ENCODE measurements at places on chromosomes 5 and 9. TPM values are rescaled to one million over a fixed set of nuclear protein-coding genes. Genes with fewer than 3 reads are reported as not detected.

DNA sequence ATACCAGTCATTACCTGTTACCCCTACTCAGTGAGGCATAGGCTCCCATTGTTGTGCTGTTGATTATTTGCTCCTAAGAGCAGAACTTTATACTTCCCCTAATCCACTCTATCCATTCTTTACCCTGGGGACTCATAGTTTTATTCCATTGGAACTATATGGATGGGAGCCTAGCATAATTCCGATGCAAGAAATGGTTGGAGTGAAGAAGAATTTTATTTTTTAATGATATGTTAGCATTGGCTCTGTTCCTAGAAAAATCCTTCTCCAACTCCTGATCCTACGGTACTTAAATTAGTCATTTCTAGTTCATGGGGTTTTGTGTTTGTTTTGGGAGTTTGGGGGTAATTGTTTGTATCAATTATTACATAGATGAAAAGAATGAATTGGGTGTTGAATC lies 191.5 kb downstream of the GOLPH3 start:
- peaks cover 13% of the 10 kb centered on the region for H3K27me3 ChIP-seq
- no peak overlapping the region for H3K4me3 ChIP-seq
- H3K36me3 ChIP-seq: no peaks in the 10 kb centered on the region
- peaks cover 7% of the 10 kb centered on the region for H3K4me1 ChIP-seq
- no peak for DNase-seq
- H3K27ac ChIP-seq: no peak overlapping the region

DNA sequence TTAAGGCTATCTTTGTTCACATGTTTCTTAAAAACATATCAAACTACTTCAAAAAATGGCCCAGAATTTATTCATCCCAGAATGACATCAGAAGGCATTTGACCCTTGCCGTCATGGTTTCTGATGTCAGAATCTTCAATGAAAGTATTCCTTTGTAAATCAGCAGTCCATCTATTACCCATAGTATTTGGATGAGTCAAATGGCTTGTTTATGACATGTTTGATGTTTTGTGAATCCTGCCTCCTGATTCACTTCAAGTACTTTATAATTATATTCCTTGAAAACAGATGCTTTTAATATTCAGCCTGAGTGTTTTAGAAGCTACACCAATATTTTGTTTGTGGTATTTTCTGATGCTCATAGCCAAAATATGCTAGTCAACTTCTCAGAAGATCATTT lies 200.8 kb upstream of the MEF2C start:
- no peak overlapping the region for H3K4me3 ChIP-seq
- H3K36me3 ChIP-seq: no peaks in the 10 kb centered on the region
- peak; percentile 84 for DNase-seq
- H3K4me1 ChIP-seq: peaks cover 6% of the 10 kb centered on the region

- H3K4me3 ChIP-seq: no peak overlapping the region
- peaks cover 5% of the 10 kb centered on the region for H3K27me3 ChIP-seq
- no peaks in the 10 kb centered on the region for H3K36me3 ChIP-seq
- H3K27ac ChIP-seq: no peak overlapping the region
- H3K4me1 ChIP-seq: no peaks in the 10 kb centered on the region
- DNase-seq: no peak
Measured at GRCh38 chr5:149298163-149298562, 26.5 kb downstream of the AFAP1L1 start.

- no peak overlapping the region for H3K27ac ChIP-seq
- H3K27me3 ChIP-seq: no peaks in the 10 kb centered on the region
- DNase-seq: no peak
- no peaks in the 10 kb centered on the region for H3K36me3 ChIP-seq
- no peaks in the 10 kb centered on the region for H3K4me1 ChIP-seq
Measured at GRCh38 chr5:113176196-113176595, 199.6 kb downstream of the DCP2 start.

Gene MELK
- 23.3 TPM for total RNA-seq

DNA sequence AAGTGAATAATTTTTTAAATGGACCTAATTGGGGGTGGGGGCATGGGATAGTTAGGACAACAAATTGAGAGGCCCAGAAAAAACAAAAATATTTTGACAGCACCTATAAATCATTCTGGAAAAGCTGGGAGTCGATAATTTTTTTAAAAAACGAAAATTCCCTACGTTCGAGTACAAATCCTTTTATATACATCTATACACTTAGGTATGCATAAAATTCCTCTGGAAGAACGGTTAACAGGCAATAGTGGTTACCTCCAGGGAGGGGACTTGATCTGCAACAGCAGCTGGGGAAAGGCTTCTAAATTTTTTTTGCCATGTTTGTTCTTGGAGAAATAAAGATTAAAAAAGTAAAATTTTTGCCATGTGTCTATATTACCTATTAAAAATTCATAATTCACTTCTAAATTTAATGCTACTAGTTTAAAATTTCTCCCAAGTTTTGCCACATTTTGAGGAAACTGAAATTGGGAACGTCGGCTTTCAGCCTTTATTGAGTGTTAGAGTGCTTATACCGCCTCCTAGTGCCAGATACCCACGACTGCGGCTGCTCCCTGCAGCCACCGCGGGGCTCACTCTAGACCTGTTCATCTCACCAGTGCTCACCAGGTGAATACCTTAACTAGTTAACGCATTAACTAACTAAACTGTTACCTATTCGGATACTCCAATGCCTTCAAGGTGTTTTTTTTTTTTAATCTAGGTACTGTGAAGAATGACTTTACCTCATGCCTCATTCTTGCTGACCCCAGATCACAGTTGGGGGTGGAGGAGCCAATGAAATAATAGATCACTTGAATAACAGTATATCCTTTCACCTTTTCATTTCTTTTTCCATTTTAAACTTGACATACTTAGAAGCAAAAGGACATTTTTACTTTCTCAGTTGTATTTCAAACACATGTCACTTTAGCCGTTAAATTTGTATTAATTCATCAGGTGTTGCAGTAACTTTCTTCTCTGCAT lies 1.8 kb upstream of the BHMT start:
- H3K27me3 ChIP-seq: peaks cover 25% of the 10 kb centered on the region
- no peaks in the 10 kb centered on the region for H3K36me3 ChIP-seq
- no peak overlapping the region for H3K4me3 ChIP-seq
- no peaks in the 10 kb centered on the region for H3K4me1 ChIP-seq

DNA sequence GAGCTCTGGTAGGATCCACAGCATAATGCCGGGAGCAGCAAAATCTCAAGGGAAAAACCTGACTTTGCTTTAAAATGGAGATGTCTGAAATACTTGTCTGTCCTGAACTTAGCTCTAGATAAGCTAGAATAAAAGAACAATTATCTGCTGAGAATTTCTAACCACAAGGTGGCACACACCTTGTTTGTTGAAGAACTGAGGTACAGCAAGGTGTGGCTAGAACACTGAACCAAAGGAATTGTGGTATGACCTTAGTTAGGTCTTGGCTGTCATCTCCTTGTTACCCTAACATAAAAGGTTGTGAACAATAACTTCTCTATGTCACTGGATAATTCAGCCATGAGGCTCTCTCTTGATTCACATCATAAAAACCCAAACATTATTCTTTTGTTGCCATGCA lies 72.3 kb upstream of the ANXA1 start:
- DNase-seq: no peak
- peaks cover 4% of the 10 kb centered on the region for H3K4me1 ChIP-seq
- H3K4me3 ChIP-seq: no peak overlapping the region
- H3K27me3 ChIP-seq: no peaks in the 10 kb centered on the region
- H3K36me3 ChIP-seq: no peaks in the 10 kb centered on the region

Gene SLC6A3
- total RNA-seq: not detected

DNA sequence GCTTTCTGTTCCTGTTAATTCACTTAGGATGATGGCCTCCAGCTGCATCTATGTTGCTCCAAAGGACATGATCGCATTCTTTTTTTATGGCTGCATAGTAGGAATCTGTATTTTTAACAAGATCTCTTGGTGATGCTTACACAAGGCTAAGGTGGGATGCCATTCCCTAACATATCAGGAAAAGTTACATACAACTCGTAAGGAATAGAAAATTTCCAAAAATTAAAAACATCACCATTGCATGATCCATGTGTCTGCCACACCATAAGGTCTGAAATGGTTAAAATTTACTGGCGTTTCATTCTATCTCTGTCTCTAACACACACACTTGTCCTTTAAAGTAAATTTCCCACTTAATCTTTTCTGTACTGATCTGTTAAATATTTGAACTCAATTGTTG lies 608.4 kb downstream of the PRELID2 start:
- H3K27ac ChIP-seq: no peak overlapping the region
- H3K36me3 ChIP-seq: no peaks in the 10 kb centered on the region
- H3K27me3 ChIP-seq: no peaks in the 10 kb centered on the region
- H3K4me3 ChIP-seq: no peak overlapping the region
- no peak for DNase-seq
- no peaks in the 10 kb centered on the region for H3K4me1 ChIP-seq

Gene HRH2
- not detected for total RNA-seq

DNA sequence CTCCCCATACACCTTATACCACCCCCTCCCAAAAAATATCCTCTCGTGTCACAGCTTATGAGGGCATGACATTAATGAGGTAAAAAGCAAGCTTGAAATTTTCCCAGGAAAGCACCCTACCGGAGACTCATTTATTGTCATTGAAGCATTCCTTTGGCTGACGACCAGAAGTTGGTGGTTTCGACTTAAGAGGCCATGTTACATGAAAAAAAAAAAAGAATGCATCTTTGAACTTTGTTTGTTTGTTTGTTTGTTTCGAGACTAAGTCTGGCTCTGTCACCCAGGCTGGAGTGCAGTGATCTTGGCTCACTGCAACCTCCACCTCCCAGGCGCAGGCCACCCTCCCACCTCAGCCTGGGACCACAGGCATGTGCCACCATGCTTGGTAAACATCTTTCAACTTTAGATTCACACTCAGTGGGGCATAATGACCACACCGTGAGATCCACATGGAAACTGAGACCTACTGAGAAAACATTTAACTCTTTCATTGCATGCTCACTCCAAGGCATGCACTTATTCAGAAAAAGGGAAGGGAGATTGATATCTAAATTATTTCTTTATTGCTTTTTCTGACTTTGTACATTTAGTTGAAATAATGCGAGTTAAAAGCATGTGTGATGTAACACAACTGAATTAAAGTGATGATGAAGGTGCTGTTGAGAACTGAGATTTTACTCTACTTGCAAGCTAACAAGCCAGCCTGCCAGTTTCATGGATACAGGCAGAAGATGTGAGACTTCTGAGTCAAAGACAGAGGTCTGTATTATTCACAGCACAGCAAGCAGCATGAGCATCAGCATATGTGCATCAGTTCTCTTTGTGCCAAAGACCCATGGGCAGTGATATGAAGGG lies 5.1 kb upstream of the RAB14 start:
- no peak for DNase-seq
- H3K27me3 ChIP-seq: no peaks in the 10 kb centered on the region
- H3K4me3 ChIP-seq: no peak overlapping the region
- no peak overlapping the region for H3K27ac ChIP-seq
- H3K4me1 ChIP-seq: no peaks in the 10 kb centered on the region

Gene LHX2
- total RNA-seq: not detected

GRCh38 chr9:98326459-98327248 lies 71.2 kb upstream of the TBC1D2 start:
- peaks cover 46% of the 10 kb centered on the region for H3K4me1 ChIP-seq
- DNase-seq: peak; percentile 58
- H3K27ac ChIP-seq: no peak overlapping the region
- H3K36me3 ChIP-seq: no peaks in the 10 kb centered on the region
- no peaks in the 10 kb centered on the region for H3K27me3 ChIP-seq
- no peak overlapping the region for H3K4me3 ChIP-seq

DNA sequence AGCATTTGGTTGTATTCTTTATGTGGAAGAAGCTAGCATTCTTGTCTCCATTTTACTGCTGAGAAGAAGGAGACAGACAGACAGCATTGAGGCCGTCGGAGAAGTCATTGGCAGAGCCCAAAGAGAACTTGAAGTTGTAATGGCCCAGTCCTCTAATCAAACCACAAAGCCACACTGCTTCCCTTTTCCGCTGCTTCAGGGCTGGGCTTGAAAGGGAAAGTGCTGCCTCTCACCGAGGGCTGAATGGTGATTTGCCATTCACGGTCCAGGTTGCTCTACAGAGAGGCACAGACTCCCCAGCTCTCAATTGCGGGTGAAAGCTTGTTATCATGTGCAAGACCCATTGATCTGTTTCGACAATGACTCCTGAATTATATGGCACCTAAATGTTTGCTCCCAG lies 25.6 kb upstream of the POU4F3 start:
- H3K27me3 ChIP-seq: 0 out of 2 replicates have a peak, but pooled peaks cover 15% of the 10 kb centered on the region
- no peak overlapping the region for H3K27ac ChIP-seq
- H3K4me3 ChIP-seq: no peak overlapping the region

Gene SLC31A2
- total RNA-seq: 11.1 TPM

DNA sequence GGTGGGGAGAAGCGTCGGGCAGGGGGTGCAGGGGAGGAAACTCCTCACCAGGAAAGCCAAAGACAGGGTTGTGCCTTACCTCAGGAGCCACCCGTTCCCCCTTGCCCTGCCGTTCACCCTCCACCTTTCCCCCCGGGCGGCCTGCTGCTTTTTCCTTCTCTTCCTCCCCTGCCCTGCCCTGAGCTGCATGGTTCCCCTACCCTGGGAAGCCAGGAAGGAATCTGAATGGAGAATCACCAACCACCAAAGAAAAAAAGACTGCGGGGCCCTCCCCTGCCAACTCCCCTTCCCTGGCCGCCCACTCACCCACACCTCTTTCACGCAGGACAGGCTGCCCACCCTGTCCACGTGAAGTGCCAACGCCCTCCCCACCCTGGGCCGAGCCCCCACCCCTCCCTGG lies 820 bp upstream of the NFX1 start:
- 0 out of 2 replicates have a peak, but pooled peaks cover 22% of the 10 kb centered on the region for H3K4me1 ChIP-seq
- H3K27me3 ChIP-seq: no peaks in the 10 kb centered on the region
- H3K4me3 ChIP-seq: peak overlapping the region; percentile 86

Gene PCDHGB3
- 2.8 TPM for total RNA-seq

DNA sequence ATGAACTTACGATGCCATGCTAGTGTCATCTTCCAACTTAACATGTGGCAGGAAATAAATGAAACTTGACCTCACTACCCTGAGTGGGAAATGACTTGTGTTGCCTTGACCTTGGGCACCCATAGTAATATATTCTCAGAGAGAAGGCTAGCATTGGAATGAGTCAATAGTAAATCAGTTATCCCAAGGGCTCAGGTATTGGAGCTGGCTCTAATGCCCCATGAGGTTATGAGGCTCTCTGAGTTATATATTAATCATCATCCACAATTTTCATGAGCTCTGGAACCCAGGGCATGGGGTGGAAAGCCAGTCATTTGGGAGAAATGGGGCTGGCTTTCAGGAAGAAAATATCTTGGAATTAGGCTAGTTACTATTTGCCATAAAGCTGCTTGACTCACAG lies 42.4 kb upstream of the SMIM32 start:
- peaks cover 3% of the 10 kb centered on the region for H3K27me3 ChIP-seq
- H3K27ac ChIP-seq: no peak overlapping the region
- no peak overlapping the region for H3K4me3 ChIP-seq
- DNase-seq: no peak
- no peaks in the 10 kb centered on the region for H3K4me1 ChIP-seq

Gene FLT4
- total RNA-seq: 0.76 TPM

Gene NR4A3
- total RNA-seq: 1.4 TPM

Gene DIPK1B
- not detected for total RNA-seq

Gene SLC34A1
- not detected for total RNA-seq

GRCh38 chr5:43685252-43685950 lies 82.4 kb downstream of the NNT start:
- 0 out of 2 replicates have a peak, but pooled peaks cover 5% of the 10 kb centered on the region for H3K36me3 ChIP-seq
- DNase-seq: peak; percentile 17
- no peaks in the 10 kb centered on the region for H3K27me3 ChIP-seq
- H3K27ac ChIP-seq: no peak overlapping the region

Gene CRAT
- total RNA-seq: 55.4 TPM

Gene IL4
- not detected for total RNA-seq

- H3K4me1 ChIP-seq: peaks cover 26% of the 10 kb centered on the region
- no peaks in the 10 kb centered on the region for H3K36me3 ChIP-seq
- peak overlapping the region; percentile 10 for H3K4me3 ChIP-seq
- H3K27me3 ChIP-seq: no peaks in the 10 kb centered on the region
- peak overlapping the region; percentile 44 for H3K27ac ChIP-seq
- peak; percentile 86 for DNase-seq
Measured at GRCh38 chr5:126002222-126002897, 420.8 kb upstream of the GRAMD2B start.

GRCh38 chr5:122532035-122532434 lies 220.0 kb downstream of the SNCAIP start:
- no peaks in the 10 kb centered on the region for H3K36me3 ChIP-seq
- no peak for DNase-seq
- no peak overlapping the region for H3K4me3 ChIP-seq
